Nucleus accumbens (tissue), 56 donors: ENCODE measurements at places on chromosomes 7 and 10.

DNA sequence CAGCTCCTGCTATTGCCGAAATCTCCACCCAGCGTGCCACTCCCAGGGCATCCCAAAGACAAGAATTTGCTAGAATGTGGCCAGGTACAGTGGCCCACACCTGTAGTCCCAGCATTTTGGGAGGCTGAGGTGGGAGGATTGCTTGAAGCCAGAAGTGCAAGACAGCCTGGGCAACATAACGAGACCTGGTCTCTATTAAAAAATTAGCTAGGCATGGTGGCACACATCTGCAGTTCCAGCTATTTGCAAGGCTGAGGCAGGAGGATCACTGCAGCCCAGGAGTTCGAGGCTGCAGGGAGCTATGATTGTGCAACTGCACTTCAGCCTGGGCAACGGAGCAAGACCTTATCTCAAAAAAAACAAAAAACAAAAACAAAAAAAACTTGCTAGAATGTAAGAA lies 73.3 kb upstream of the LYZL2 start:
- DNase-seq, result no peak

DNA sequence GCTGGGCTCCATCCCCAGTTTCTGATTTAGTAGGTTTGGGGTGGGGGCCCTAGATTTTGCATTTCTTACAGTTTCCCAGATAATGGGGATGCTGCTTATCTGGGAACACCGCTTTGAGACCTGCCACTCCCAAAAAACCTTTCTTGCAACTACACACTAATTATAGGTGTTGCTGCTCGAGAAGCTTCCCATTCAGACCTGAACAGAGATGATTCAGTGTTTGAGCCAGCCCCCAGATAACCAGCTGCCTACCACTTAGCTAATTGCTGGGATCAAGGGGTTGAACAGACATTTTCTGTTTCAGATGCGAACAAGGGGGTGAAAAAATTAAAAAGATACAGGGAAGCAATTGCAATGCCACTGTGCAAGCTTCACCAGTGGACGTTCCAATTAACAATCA lies 448.5 kb downstream of the KCNMA1 start:
- DNase-seq, result no peak

DNA sequence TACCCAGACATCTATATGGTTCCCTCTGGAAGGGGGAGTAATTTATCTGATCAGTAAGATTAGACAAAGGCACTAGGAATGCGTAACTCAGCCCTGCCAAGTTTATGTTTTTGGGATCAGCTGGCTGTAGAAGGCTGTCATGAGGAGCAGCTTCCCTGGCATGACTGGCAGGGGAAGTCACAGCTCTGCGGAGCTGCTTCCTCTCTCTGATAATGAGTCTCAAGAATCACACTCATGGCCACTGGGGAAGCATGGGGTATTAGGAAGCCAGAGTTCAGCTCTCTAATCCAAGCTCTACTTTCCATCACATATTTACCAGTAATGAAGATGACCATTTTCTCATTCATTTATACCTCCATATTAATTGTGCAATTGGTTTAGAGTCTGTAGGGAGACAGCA lies 758.9 kb downstream of the GRM8 start:
- DNase-seq, result no peak

DNA sequence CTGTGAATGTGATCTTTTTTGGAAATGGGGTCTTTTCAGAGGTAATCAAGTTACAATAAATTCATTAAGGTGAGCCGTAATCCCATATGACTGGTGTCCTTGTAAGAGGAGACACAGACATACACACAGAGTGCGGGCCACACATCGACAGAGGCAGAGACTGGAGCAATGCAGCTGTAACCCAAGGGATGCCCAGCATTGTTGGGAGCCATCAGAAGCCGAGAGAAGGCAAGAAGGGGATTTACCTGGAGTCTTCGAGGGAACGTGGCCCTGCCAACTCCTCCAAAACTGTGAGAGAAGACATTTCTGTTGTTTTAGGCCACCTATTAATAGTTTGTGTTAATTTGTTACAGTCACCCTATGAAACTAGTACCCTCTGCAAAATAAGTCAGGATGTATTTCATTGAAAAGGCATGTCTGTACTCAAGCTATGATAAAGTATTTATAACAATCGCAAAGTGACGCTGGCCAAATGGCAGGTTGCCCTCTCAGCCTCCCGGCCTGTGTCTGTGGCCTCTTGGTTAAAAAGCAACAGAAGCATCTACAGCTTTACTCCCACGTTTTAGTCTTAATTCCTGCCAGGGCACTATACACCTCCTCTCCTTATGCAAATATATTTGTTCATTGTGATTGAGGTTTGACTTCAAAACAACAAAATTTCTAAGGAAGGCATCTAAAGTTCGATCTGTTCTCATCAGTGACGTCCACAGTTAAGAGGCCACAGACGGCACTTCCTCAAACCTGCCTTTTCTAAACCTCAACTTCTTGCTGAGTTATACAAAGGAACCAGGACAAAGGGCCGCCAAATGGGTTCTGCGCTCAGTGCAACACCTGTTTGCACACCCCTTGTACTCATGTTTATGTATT lies 46.8 kb downstream of the HIPK2 start:
- no peak for DNase-seq

- DNase-seq, result no peak
Observed at GRCh38 chr10:100718197-100718742, 27.1 kb upstream of the PAX2 start.

DNA sequence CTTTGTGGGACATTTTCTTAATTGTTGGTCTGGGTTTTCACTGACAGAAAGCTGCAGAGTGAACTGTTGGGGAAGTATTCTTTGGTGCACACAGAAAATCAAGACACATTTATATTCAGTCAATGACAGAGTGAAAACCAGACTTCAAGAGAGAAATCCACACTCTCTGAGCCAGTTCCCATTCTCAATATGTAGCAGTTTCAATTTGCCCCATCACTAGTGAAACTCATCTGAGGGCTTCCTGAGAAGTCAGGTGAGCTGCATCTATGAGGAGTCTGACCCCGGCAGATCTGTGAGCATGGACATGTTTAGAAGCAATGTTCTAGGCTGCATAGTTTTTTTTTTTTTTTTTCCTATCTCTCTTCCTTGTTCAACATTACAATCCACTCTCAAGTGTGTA lies 163.7 kb upstream of the AHR start:
- no peak for DNase-seq

- no peak for DNase-seq
Observed at GRCh38 chr7:38327637-38328036, 54.2 kb upstream of the TARP start.

DNA sequence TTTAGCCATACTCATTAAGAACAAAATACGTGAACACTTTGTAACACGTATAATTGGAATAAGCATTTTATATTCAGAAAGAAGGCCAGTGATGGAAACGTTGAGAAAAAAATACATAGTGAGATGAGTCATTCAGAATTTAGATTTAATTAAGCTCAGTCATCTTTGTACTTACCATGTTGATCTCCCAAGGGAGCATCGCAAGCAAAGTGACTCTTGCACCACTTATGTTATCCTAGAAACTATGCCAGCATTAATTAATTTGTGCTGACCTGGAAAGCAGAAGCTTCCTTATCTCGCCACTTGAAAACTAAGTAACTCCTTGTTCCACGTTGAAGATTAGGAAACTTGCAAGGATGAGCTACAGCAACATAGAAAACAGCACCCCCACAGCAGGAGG lies 9.7 kb upstream of the MPP7 start:
- DNase-seq, result no peak

DNA sequence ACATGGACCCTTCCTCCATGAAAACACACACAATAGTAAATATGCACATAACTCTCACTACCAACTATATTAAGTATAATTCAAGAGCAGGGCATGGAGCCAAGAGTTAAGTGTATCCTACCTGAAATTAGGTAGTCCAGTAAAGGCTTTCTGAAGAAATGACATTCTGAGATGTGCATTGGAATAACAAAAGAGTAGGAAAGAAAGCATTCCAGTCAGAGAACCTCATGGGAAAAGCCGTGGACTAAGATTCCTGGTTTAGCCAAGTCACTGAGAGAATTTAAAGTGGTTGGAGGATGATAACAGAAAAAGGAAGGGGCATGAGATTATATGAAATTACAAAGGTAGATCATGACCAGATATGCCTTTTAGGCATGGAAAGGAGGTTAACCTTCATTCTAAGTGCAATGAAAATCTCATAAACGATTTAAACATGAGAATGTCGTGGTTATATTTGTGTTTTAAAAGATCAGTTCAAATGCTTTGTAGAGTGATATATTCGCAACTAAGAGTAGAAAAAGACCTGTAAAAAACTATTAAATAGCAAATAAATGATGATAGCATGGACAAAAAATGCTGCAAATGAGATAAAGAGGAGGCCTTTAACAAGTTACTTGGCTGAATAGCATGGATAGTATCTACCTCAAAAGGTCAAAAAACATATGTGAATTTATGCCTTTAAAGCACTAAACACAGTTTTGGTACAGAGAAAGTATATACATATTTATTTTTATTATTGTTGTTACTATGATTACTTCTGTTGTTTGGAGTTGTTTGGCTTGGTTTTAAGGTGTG lies 767.4 kb upstream of the GHITM start:
- no peak for DNase-seq

- DNase-seq, result no peak
Observed at GRCh38 chr10:113562704-113563103, 9.9 kb downstream of the HABP2 start.

- no peak for DNase-seq
Observed at GRCh38 chr7:24828891-24829661, 71.8 kb upstream of the GSDME start.

DNA sequence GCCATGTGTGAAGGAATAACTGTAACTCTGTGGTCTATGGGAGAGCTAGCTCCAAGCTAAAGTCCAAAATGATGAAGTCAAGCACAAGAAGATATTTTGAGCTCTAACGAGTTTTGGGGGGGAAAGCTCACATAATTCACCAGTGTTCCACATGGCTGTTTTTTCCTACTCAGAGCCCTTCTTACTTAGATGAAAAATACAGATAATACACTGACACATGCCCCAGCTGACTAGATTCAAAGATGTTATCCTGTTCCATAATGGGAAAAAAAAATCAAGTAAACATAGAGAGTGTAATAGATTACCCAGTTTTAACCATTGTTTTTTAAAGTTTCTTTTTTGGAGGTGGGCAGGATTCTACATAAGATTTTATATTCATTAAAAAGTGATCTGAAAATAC lies 86.6 kb downstream of the PRLHR start:
- no peak for DNase-seq

DNA sequence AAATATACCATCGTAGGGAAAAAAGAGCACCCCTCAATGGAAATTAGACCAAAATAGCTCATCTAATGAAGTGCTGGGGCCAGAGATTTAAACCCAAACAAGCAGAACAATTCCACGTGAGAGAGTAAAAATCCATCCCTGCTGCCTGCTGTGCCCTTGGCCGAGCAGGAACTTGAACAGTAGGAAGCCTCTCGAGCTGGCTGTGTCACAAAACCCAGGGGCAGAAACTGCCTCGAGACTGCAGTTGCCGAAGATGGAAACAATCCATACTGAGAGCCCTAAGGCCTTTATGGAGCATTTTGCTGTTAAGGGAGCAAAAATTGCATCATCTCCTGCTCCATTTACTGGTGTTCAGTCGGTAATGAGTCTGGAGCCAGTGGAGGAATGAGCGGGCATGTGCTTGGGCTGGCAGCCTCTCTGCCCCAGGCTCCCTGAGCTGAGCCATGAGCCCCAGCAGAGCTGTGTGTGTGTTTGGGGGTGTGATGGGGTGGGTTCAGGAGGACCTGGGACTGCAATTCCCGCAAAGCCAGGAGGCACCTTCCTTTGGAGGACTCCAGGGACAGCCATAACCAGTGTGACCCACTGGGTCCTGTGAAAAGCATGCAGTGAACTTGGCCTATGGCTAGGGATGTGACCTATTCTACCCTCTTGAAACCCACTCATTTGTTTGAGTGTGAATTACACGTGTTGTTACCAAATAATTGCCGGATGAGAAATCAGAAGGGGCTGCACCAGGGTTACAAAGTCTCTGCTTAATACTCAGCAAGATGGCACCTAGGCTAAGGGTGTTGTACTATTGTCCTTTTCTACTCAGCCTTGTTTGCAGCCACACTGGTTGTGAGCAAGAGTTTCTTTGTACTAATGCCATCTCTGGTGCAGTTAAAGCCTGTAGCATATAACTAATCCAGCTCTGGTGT lies 58.3 kb downstream of the CDHR3 start:
- no peak for DNase-seq

GRCh38 chr10:59358576-59358975 lies 3.8 kb downstream of the FAM13C start:
- no peak for DNase-seq

GRCh38 chr10:105965141-105965540 lies 1199.4 kb downstream of the SORCS1 start:
- no peak for DNase-seq

GRCh38 chr7:127927348-127927696 lies 103.9 kb downstream of the LRRC4 start:
- DNase-seq, result no peak

- DNase-seq, result no peak
Observed at GRCh38 chr7:23696916-23697441, 13.0 kb upstream of the STK31 start.

DNA sequence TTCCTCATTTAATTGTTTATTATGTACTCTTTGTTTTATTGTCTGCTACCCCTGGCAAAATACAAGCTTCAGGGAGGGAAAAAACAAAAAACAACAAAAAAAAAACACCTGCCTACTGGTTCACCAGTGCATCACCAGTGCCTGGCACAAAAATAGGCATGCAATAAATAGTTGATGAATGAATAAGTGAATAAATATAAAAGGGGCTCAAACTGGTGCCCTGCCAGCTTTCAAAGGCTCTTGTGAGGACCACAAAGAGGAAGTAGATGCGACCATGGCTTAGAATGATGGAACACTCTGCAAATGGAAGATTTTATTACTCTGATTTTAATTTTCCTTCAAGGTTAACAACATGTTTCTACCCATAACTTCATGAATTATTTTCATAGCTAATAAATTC lies 213.0 kb upstream of the INHBA start:
- no peak for DNase-seq

- DNase-seq, result no peak
Observed at GRCh38 chr7:87877366-87878040, 1.2 kb downstream of the DBF4 start.

GRCh38 chr10:59674215-59674836 lies 35.3 kb downstream of the SLC16A9 start:
- no peak for DNase-seq

DNA sequence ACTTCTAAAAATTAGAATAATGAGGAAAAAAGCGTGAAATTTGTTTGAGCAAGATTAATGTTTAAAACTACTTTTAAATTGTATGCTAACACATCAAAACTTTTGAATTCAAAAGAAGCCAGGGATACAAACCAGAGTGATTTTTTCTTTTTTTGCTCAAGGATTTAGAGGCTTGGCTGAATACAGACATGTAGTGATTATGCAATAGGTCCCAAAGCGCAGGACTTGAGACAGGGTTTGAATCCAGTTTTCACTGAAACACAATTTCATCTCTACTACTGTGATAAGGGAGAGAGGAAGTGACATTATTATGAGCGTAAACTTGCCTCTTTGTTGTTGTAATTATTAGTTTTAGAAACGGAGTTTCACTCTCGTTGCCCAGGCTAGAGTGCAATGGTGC lies 207.3 kb downstream of the ZNF33B start:
- no peak for DNase-seq

- peak; percentile 73 for DNase-seq
Observed at GRCh38 chr10:22714479-22715289, at the start of gene PIP4K2A. TSS of gene PIP4K2A (minus strand) at chr10:22714578. CDS start at chr10:22714326, 252 bp downstream.
